Right lung (tissue), 10 donors: ENCODE measurements at places on chromosomes 1 and 21. TPM values are rescaled to one million over a fixed set of nuclear protein-coding genes. Genes with fewer than 3 reads are reported as not detected.
A peak's percentile ranks its signal among the peaks of the same experiment; 100 is the strongest.

DNA sequence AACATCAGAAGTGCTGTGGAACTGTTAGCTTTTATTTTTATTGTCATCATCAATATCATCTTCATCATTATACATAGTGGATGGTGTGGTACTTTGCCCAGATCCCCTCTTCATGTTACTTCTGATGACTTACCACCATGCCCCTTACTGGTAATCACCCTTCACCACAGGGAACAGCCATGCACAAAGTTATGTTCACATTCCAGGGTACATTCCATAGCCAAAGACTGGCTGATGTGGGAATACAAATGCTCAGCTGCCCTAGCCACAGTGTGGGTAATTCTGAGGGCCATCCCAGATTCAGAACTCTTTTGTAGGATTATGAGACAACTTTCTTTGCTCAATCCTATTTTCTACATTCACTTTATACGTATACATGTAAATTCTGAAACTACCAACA, 691.3 kb upstream of the CXADR start:
- no peak for DNase-seq

- no peak for DNase-seq
Observed at GRCh38 chr1:96509951-96510350, 211.6 kb upstream of the PTBP2 start.

DNA sequence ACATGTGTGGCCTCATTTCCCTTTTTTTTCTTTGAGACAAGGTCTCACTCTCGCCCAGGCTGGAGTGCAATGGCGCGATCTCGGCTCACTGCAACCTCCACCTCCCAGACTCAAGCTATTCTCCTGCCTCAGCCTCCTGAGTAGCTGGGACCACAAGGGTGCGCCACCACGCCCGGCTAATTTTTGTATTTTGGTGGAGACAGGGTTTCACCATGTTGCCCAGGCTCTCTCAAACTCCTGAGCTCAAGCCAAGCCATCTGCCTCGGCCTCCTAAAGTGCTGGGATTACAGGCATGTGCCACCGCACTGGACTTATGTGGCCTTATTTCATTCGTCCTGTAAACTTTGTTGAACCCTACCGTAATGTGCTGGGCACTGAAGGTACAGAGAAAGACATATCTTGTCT, 569 bp upstream of the WARS2 start:
- DNase-seq: no peak

Gene FMO5
- 10.3 TPM for polyA plus RNA-seq

DNA sequence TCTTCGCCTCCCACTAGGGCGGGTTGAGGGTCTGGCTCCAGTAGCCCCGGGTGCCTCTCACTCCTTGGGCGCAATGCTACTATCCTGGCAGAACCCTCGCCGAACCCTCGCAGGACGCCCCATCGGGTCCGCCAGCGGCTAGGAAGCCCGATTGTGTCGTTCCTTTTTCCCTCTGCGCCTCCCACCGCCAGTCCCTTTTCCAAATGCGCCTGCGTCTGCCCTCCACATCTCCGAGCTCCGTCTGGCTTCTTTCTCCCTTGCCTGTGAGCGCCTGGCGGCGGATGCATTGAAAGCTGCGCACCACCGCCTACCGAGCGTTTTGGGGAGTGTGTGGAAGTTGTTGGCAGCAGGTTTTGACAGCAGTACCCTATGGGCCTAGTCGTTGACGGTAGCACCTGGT, 1.0 kb upstream of the DIRAS3 start:
- DNase-seq: peak; percentile 37

DNA sequence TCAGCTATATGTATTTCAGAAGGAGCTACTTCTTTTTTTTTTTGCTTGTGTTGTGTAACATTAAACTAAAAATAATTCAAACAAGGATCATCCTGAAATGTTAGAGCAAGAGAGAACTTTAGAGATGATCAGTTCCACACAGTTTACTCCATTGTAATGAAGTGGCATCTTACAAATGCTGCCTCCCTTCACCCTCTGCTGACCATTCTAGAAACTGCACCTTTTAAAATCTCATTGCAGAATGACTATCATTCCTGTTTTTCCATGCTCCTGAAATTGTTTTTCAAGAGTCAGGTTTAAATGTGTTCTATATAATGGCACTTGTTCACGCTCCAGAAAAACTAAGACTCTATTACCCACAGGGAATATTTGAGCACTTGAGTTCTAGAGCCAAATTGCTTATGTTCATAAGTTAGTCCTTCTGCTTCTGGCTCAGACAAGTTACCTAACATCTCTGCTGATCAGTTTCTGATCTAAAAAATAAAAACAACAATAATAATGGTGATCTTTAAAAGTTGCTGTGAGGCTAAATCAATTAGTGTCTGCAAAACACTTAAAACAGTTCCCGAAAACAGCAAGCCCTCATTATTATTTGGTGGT, 21.5 kb upstream of the SLC44A5 start:
- DNase-seq: no peak

Gene LCE3E
- not detected for polyA plus RNA-seq

- DNase-seq: no peak
Observed at GRCh38 chr1:214361636-214362035, 80.7 kb downstream of the SMYD2 start.

Gene RNU1-4
- not detected for polyA plus RNA-seq
